ENCODE measurements at places on chromosomes 5 and 9.

GRCh38 chr9:120851449-120851848 lies 8.7 kb upstream of the PSMD5 start:
- DNase-seq = no peak

DNA sequence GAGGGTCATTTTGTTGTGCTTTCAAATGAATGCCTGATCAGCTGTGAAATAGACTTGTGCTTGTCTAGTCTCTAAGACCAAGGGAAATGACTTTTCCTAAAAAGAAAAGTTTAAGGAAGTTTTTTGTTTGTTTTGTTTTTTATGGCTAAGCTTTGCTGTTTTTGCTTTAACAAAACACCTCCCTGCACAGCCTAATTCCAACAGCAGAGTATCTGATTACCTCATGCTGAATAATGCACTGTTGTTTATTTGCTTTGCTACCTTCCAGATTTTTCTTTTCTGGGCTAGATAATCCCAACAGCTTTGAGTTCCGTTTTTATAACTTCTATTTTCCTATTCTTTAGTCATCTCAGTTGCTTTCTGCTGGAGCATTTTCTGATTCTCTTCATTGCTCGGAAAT lies 95.8 kb downstream of the AOPEP start:
- no peak for DNase-seq

- DNase-seq = no peak
Measured at GRCh38 chr9:113393281-113393680, 7.8 kb downstream of the ALAD start.

DNA sequence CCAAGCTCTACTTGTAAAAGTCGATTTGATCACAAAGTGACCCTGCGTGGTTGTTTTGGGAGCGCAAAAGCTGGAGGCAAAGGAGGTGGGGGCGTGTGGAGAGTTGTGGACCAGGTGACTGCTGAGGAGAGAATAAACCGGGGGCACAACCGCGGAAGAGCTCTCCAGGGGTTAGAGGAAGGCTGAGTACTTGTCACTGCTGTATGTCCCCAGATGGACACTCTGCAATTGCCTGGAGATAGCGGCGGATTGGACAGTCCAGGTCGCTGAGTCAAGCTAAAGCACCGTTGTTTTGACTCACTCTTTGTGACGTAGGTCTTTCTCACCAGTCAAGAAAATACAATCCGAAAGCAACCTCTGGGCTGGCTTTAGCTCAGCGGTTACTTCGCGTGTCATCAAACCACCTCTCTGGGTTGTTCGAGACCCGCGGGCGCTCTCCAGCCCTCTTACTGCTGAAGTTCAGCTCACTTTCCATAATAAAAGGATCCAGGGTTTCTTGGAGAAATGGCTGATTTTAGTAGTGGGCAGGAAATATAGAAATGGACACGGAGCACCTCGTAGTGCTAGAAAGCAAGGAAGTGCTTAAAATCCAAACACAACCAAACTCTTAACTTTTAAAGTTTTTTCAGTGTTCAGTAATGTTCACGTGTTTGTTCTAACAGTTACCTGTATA lies 25.7 kb downstream of the ZMAT2 start:
- peak; percentile 79 for DNase-seq

GRCh38 chr5:172744123-172745104 lies 26.6 kb downstream of the DUSP1 start:
- DNase-seq = no peak

GRCh38 chr5:135423146-135423845 lies 23.9 kb downstream of the DCANP1 start:
- no peak for DNase-seq

- DNase-seq = no peak
Measured at GRCh38 chr5:179766726-179767455, 26.9 kb upstream of the LTC4S start.

GRCh38 chr5:96680759-96681470 lies 18.7 kb downstream of the CAST start:
- DNase-seq = no peak
